ENCODE measurements at places on chromosomes 4 and X.

- no peak for DNase-seq
Measured at GRCh38 chr4:44446801-44447562, 1.6 kb downstream of the KCTD8 start.

GRCh38 chrX:45445745-45446412 is 245.2 kb upstream of the DIPK2B start:
- DNase-seq, result peak; percentile 86

- DNase-seq, result no peak
Measured at GRCh38 chr4:38611676-38612075, 52.3 kb upstream of the KLF3 start.

- DNase-seq, result no peak
Measured at GRCh38 chr4:179536694-179537093, 2094.5 kb upstream of the AGA start.

GRCh38 chr4:76384052-76384451 is 36.9 kb downstream of the CCDC158 start:
- DNase-seq, result peak; percentile 85

GRCh38 chr4:151960449-151961230 is 199.8 kb upstream of the GATB start:
- peak; percentile 34 for DNase-seq

DNA sequence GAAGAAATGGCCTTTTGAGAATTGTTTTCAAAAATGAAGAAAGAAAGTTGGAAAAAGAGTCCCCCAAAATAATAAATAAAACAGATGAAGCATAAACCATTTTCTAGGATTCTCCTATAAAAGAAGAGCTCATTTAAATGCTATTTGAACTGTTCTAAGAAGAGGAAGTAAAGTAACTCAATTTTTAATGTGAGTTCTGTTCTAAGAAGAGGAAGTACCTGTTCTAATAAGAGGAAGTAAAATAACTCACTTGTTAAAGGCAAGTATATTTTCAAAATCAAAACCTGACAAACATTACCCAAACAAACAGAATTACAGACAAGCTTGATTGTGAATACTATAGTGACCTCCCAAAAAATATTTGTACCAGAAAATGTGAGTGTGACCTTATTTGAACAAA is 1326.3 kb downstream of the C4orf33 start:
- no peak for DNase-seq

DNA sequence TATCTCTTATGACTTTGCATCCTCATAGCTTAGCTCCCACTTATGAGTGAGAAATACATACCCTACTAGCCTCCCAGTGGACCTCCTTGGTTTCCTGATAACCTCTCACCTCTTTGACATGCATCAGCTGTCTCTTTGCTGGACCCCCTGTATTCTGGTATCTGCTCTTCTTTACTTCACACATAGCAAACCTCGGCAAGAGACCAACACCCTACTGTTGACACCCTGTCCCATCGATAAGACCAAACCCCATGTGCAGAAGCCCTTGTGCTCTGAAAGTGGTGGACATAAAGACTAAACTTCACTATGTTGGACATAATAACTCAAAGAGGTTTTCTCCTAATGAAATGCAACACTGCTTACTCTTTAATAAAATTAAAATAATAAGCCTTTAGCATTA is 75.7 kb downstream of the RNF150 start:
- DNase-seq, result no peak

DNA sequence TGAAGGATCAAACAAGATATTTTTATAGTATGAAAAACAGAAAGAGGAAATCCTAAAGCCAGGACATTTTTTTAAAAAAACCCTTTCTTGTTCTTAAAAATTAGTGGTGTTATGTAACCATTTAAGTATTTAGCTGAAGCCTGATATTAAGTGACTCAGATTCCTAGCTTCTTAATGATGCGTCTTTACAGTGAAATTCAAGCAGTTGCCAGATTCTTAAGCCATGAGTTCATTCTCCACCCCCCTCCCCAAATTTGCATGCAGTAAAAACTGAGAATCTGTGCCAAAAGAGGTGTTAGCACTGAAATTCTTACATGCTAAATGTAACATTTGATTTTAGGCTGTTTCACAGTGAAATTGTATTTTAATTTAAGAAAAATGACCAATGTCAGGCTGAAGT is 180.8 kb downstream of the RAPGEF2 start:
- peak; percentile 67 for DNase-seq

DNA sequence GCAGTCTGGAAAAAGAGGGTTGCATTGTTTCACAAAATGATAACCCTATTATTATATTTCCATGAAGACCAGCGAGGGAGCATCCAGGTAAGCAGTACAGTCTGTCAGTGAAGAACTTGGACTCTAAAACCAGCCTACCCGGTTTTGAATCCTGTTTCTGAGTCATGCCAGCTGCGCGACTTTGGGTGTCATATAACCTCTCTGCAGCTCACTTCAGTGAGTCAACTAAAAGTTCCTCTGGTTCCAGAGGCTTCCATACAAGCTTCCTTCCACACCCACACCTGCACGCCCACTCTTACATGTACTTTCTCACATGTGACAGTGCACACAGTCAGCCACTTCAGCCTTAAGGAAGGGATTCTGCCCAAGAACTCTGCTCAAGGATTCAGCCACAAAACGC is 49.8 kb upstream of the PRPS2 start:
- peak; percentile 91 for DNase-seq

DNA sequence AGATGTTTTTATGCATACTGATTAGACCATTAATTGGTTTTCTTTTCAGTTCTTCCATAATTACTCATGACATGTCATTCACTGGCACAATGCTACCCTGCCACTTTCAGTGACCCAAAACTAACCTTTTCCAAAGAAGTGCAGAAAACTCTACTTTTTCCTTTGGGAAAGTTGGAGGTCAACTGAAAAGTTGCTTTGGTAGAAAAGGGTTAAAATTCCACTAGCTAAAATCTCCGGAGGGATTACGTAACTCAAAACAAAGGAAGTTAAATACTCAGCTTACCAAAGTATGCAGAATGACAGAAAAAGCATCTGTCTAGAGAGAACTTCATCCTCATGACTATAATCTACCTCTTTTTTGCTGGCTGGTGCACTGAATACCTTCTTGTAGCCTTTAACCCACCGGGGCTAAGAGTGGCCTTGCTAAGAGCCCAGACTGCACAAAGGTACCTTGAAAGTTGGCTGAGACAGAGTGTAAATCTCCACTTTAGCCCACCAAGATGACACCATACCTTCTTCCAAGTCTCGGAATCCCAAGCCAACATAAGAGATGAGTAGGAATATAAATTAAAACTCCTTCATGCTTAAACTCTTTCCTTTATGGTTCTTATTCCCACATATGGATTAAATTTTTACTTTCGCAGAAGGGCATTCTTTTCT is 1099.5 kb upstream of the INTU start:
- no peak for DNase-seq

- peak; percentile 59 for DNase-seq
Measured at GRCh38 chr4:98745366-98745765, 87.0 kb upstream of the TSPAN5 start.

GRCh38 chr4:121154103-121154515 is 10.0 kb downstream of the TNIP3 start:
- no peak for DNase-seq

GRCh38 chr4:56302760-56303159 is 84.5 kb downstream of the AASDH start:
- DNase-seq, result no peak
